ENCODE measurements at places on chromosomes 2 and 18.

DNA sequence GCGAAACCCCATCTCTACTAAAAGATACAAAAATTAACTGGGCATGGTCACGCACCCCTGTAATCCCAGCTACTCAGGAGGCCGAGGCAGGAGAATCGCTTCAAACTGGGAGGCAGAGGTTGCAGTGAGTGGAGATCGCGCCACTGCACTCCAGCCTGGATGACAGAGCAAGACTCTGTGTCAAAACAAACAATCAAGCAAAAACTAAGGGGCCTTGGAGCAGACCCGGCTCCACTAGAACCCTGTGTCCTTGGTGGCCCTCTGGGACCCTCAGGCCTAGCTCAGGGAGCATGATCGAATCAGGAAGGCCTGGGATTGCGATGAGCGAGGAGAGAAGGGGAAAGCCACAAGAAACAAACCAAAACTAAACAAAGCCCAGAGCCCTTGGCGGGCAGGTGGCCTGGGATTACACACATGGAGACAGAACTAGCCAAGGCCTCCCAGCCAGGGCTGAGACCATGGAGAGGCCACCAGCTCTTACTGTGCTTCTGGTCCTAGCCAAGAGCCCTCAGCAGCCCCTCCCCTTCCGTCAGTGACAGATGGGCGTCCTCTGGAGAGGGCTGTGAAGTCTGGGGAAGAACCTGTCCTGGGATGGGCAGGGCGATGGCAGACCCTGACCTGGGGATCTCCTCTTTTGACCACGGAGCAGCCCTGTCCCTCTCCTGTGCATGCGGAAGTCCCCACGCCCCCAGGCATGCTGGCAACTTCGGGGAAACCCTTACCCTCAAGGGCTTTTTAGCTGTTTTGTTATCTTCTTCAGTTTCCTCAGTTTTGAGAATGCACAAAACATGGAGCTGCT lies 27.4 kb upstream of the CATIP start:
- DNase-seq: no peak

DNA sequence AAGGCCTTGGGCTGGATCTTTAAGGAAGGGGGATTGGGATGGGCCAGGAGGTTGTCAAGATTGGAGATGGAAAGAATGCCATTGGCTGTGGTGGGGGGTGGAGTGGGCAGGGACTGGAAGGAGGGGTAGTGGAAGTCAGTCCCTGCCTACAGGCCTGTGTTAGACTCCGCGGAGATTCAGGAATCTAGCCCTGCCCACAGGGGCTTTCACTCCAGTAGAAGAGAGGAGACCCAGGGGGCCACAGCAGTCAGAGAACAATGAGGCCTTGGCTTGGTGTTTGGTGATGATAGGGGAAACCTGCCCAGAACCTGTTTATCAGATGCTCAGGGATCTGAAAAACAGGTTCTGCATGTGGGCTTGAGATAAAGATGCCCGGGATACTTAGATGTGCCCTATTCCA lies 6.1 kb downstream of the STEAP3 start:
- DNase-seq: no peak

DNA sequence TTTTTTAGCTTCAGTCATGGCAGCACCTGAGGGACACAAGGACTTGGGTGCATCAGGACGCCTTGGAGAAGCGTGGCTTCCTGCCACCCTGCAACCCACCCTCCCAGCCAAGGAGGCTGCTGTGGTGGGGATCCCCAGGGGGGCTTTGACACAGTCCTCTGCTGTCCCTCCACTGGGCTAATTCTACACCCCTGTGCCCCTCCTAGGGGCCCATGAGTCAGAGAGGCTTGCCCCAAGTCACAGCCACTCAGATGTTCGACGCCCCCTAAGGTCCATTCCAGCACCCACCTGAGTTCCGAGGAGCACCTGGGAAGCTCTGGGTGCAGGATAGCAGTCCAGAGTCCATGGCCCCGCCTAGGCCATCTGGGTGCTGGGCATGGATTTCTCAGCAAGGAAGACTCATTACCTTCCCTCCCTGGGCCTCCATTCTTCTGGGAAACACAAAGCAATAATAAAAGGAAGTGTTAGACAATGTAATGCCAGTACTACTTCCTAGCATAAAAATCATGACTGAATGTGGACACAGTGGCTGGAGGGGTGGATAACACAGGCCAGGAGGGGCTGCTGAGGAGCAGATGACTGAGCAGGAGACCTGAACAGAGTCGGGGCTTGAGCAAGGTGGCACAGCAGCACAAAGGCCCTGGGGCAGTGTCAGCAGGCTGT lies 3.7 kb downstream of the ALPG start:
- DNase-seq: no peak

DNA sequence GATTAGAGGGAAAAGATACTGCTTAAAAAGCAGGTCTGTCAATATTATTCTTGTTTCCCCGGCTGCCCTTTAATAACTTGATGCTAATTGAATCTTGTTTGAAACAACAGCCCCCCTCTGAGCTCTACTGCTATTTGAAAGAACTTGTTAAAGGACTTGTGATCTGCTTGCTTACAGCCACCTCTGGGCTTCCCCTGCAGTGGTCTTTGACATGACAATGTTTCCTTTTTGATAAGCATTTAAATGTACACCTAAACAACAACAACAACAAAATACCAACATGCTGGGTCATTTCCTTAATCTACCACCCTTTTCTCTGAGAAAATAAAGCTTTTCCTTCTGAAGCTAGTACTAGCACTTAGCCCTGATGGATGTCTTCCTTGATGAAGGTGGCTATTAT lies 3.9 kb downstream of the HOXD1 start:
- no peak for DNase-seq

DNA sequence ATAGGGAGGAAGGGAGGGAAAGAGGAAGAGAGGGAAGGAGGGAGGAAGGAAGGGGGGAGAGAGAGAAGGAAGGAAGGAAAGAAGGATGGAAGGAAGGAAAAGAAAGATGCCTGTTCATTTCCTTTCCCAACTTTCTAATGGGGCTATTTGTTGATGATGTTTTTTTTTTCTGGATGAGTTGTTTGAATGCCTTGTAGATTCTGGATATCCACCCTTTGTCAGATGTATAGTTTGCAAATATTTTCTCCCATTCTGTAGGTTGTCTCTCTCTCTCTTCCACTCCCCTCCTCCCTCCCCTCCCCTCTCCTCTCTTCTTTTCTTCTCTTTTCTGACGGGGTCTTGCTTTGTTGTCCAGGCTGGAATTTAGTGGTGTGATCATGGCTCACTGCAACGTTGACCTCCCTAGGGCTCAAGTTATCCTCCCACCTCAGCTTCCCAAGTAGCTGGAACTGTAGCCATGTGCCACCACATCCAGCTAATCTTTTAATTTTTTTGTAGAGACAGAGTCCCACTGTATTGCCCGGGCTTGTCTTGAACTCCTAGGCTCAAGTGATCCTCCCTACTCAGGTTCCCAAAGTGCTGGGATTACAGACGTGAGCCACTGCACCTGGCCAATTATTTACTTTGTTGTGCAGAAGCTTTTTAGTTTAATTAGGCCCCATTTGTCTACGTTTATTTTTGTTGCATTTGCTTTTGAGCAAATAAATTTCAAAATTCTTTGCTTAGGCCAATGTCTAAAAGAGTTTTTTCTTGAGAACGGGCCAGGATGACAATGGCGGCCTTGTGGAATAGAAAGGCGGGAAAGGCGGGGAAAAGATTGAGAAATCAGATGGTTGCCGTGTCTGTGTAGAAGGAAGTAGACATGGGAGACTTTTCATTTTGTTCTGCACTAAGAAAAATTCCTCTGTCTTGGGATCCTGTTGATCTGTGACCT lies 57.3 kb upstream of the FAM117B start:
- no peak for DNase-seq

DNA sequence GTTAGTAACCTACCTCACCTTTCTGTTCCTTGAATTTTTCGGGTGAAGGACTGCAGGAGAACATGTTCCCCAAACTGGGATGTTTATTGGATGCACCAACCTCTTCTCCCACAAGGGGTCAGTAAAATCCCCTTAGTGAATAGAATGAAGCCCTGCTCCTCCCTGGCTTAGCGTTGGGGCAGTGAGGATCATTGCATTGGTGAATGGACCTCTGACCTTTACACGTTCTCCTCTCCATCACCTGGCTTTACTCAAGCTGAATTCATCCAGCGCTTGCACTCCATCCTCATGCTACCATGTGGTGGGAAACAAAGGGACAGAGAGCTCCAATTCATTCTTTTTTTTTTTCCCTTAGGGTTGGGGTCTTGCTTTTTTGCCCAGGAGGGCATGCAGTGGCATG lies 157.2 kb downstream of the MIB1 start:
- DNase-seq: no peak

GRCh38 chr2:44246840-44247369 lies 28.4 kb upstream of the SLC3A1 start:
- DNase-seq: no peak

GRCh38 chr2:204665207-204665606 lies 119.9 kb downstream of the PARD3B start:
- no peak for DNase-seq

DNA sequence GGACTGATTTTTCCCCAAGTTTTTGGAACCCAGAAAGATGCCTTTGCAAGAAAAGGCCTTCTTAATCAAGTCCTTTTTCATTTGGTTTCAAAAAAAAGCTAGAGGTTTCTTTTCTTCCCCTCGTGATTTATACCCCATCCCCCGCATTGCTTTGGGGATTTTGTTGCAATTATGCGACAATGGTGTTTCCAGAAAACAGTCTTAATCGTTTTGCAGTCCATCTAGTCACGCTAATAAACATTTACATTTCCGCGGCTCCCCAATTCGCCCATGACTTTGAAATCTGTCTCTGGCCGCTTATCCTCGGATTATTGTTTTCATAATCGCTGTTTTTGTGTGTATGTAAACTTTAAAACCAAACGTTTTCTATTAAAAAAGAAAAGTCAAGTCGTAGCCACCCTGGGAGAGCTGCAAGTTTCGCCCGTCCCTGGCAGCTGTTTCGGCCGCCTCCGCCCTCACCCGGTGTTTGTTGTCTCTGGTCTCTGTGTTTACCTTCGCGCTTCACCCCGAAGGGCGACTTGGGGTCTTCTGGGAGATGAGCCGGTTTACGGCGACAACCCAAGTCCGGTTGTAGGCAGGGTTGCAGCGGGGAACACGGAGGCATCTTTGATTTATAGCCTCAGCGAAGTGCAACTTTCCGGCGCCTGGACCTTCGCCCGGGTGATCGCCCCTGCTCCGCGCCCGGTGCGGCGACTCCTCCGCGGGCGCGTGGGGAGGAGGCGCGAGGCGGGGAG lies 667 bp downstream of the SP9 start:
- DNase-seq: no peak

GRCh38 chr2:100821911-100822265 lies 1.9 kb downstream of the NPAS2 start:
- DNase-seq: no peak

- no peak for DNase-seq
Observed at GRCh38 chr2:31000970-31001369, 137.3 kb downstream of the GALNT14 start.

- no peak for DNase-seq
Observed at GRCh38 chr2:86136141-86136540, 30.1 kb downstream of the PTCD3 start.

GRCh38 chr2:235032949-235033348 lies 81.1 kb downstream of the SH3BP4 start:
- no peak for DNase-seq

DNA sequence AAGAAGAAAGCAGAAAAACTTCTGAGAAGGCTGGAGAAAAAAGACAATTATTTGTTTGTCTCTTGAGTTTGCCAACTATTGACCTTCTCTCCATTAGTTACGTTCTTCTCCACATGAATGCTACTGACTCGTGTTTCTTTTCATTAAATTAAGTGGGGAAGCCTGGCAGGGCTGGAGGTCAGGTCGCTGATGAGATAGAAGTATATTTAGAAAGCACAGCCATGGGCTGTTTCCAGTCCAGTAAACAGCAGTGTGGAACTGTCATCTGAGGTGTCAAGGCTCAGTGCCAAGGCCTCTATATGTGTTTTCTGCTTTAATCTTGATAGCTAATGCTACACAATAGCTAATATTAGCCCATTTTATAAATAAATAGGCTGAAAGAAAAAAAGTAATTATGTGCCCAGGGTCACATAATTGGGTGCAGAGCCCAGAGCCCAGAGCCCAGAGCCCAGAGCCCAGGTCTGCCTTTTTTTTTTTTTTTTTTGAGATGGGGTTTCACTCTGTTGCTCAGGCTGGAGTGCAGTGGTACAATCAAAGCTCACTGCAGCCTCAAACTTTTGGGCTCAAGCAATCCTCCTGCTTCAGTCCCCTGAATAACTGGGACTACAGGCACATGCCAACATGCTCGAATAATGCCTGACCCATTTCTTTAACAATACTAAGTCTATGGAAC lies 6.3 kb downstream of the MSGN1 start:
- no peak for DNase-seq

DNA sequence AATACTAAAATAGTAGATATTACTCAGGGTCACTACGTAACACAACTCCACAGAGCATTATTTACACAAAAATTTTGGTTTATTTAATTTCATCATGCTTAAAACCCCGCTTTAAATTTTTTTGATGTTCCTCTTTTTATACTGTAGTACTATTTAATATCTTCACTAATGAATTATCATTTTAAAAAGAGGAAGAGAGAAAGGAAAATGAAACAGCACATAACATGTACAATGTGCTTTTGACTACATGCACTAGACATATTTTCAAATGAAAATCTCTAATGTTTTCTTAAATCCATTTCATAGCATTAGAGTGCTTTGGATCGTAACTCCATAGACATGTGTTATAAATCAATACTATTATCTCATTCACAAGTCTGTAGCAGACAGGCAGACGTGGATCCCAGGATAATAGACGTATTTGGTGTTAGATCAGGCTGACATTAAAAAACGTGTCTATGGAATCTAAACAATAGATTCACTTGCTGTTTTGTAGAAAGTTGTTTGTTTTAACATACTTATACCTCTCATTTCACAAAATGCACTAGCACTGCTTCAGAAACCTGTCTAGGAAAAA lies 897.0 kb downstream of the CPS1 start:
- DNase-seq: no peak

GRCh38 chr2:10873171-10873570 lies 38.6 kb upstream of the KCNF1 start:
- no peak for DNase-seq

- no peak for DNase-seq
Observed at GRCh38 chr2:100561191-100561590, 1.6 kb upstream of the PDCL3 start.

GRCh38 chr2:200655918-200656580 lies 70.2 kb downstream of the AOX1 start:
- DNase-seq: no peak

DNA sequence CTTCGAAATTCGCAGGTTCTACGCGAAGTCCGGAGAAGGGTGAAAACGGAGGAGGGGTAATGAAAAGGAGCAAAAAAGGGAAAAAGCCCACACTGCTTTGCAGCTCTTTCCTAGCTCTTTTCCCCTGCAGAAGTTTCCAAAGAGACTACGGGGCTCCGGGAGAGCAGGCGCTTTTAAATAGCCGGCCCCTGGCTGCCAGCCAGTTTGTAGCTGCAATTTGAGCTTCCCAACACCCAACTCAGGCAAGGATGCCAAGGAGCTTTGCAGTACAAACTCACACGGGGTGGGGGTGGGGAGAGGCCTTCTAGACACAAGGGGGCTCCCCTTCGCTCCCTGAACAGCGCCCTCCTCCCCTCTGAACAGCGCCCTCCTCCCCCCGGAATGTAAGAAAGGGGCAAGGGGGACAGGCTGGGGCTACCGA lies at the start of gene IGFBP5:
TSS of gene IGFBP5 (minus strand) at position 149 of the 421 bp plus-strand sequence. CDS start 774 bp downstream, outside the sequence.
- DNase-seq: no peak

- no peak for DNase-seq
Observed at GRCh38 chr2:224869601-224870233, 153.6 kb upstream of the CCDC195 start.

GRCh38 chr2:36662638-36663037 lies 33.9 kb upstream of the VIT start:
- DNase-seq: no peak

GRCh38 chr2:27249891-27250651 lies 12.8 kb downstream of the SLC30A3 start:
- peak; percentile 47 for DNase-seq

- no peak for DNase-seq
Observed at GRCh38 chr2:28692411-28692810, 59.2 kb upstream of the PPP1CB start.

- no peak for DNase-seq
Observed at GRCh38 chr2:178452334-178452733, 1.2 kb downstream of the PJVK start.

All from stimulated activated CD8-positive, alpha-beta memory T cell treated with anti-CD3 and anti-CD28 coated beads, Interleukin-7, amount 100 ng/mL, for 48 hours (primary cell).